ENCODE measurements at places on chromosomes 1 and 21. TPM values are rescaled to one million over a fixed set of nuclear protein-coding genes. Genes with fewer than 3 reads are reported as not detected.

DNA sequence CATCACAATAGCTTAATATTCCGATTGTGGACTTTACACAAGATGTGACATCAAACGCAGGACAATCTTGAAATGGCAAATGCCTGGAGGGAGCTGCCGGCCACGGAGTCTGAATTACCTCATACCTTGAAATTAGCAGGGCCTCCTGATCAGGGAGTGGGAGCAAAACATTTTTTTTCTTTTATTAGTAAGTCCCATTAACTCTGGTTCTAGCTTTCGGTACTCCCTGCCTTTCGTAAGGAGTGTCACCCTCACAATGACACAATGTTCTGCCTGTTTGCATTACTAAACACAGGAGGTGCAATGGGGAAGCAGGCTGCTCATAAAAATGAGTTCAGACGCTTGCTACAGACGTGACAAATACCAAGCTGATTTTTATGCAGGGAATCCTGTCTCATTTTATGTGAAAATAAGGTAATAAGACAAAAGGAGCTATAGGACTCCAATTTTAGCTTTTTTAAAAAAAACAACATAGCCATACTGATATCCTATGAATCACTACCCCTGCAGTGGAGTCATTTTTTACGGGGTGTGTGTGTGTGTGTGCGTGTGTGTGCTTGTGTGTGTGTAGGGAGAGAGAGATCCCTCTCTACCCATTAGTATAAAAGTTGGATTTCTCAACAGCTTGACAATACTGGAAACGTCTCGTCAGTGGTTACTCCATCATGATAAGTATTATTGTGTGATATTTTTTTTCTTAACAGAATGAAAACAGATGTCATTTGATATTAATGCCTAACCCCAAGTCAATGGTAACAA, 205.1 kb upstream of the RUNX1 start:
- DNase-seq: no peak

GRCh38 chr1:197984289-197984688, 67.1 kb downstream of the LHX9 start:
- DNase-seq: no peak

SPATA46 gene
- total RNA-seq: not detected

DNA sequence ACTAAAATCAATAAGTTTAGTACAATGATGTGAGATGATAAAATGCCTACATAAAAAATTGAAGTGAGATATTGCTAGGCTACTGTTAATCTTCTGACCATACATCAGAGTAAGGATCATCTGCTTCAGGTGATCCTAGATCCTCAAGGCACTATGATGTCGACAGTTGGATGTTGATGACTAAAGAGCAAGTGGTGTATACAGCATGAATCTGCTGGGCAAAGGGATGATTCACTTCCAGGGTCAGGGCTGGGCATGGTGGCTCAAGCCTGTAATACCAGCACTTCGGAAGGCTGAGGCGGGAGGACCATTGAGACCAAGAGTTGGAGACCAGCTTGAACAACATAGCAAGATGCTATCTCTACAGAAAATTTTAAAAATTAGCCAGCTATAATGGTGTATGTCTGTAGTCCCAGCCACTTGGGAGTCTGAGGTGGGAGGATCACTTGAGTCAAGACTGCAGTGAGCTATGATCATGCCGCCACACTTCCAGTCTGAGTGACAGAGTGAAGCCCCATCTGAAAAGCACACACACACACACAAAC, 24.6 kb downstream of the NUF2 start:
- no peak for DNase-seq

DNA sequence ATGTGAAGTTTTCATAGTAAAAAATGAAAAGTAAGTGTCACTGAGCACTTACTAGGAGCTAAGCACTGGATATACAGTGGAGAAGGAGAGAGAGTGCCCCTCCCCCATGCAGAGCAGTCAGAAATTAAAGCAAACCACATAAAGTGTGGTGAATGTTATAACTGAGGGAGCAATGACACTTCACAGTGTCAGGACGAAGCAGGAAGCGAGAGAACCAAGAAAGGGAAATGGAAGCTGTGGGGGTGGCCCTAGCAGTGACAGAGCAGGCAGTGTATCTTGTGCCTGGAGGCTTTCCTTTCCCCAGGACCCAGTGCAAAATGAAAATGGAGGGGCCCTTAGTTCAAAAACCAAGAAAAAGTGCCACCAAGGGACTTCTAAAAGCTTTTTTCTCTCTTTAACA, 21.5 kb upstream of the RCAN3 start:
- no peak for DNase-seq

DNA sequence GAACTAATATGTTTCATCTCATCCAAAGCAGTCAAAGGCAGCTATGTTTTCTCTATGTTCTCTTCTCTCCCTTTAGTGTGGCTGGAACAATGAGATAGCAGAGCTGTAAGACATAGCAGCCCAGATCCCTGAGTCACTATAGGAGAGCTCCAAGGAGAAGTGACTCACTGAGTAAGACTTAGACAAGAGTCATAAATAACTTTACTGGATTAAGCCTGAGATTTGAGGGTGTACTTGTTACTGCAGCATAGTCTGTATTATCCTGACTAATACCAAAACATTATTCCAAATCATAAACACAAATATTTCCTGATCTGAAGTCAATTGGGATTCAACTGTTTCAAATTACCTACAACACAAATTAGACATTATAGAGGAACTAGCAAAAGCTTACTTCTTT, 3.9 kb downstream of the KRTAP19-8 start:
- DNase-seq: no peak

DNA sequence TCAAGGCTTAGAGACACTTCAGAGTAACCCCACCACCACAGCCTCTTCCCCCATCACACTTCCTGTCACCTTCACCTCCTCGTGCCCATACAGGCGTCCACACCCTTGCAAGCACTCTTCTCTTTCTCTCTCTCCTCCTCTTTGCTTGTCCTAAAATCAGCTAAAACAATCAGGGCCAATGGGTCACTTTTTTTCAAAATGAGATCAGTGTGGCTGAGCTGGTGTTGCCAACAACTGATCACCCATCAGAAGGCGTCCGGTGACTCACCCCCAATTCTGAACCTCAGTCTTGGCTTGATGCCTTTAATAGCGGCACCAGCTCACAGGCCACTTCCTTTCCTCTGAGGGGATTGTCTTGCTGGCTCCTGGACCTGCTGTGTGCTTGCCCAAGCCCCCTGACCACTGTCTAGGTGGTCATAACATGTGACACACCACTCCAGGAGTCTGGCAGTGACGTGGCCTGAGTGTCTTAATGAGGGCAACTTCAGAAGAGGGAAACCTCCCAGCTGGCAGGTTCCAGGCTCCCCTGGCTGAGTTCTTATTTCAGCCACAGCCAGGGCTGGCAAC, 1.6 kb downstream of the DRAXIN start:
- peak; percentile 13 for DNase-seq

GRCh38 chr1:223631473-223631872, 34.0 kb downstream of the CAPN8 start:
- DNase-seq: no peak

- DNase-seq: no peak
Measured at GRCh38 chr1:221089273-221089672, 210.0 kb downstream of the HLX start.

GRCh38 chr1:9332513-9333143, 39.9 kb downstream of the SPSB1 start:
- no peak for DNase-seq

- no peak for DNase-seq
Measured at GRCh38 chr1:214416417-214416816, 135.0 kb downstream of the PTPN14 start.

- DNase-seq: no peak
Measured at GRCh38 chr1:193537266-193538002, 351.0 kb upstream of the B3GALT2 start.

DNA sequence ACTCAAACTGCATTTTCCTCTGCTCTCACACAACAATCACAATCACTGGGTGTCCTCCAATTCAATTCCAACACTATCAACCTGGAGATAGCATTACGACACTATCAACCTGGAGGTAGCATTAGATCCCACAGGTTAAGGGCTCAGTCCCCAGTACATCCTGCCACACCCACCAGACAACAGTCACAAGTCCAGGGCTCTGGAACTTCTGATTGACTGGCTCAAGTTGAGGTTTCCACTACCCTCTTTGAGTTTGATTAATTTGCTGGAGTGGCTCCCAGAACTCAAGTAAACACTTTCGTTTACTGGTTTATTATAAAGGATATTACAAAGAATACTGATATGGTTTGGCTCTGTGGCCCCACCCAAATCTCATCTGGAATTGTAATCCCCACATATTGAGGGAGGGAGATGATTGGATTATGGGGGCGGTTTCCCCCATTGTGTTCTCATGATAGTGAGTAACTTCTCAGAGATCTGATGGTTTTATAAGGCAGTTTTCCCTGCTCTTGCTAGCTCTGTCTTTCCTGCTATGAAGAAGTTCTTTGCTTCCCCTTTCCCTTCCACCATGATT, 49.6 kb upstream of the ARHGAP29 start:
- no peak for DNase-seq

GRCh38 chr1:211829343-211830054, 1.1 kb downstream of the LPGAT1 start:
- peak; percentile 31 for DNase-seq

SPRR2B gene
- not detected for total RNA-seq

GRCh38 chr1:172658871-172659453, at the start of gene FASLG:
FASLG (plus strand) TSS chr1:172659103; CDS start chr1:172659202, 99 bp downstream.
- DNase-seq: no peak

NBPF6 gene
- not detected for total RNA-seq

FCRL6 gene
- not detected for total RNA-seq

DNA sequence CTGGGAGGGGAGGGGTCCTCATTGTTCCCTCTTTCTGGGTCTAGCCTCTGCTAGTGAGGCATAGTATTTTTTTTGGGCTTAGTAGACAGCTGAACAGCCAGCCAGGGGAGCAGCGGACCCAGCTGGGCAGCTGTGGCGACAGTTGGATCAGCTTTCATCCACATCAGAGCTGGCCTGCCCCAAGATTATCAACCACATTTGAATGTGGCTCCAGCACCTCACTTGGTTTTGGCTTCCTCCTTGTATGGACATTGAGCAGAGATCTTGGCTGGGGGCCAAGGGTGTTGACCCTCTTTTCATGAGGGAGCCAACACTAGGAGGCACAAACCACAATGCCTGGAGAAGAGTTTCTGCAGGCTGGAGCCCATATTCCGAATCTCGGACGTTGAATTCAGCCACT, 25.0 kb downstream of the WNT4 start:
- no peak for DNase-seq

- DNase-seq: no peak
Measured at GRCh38 chr1:184260382-184260781, 126.4 kb upstream of the C1orf21 start.

DNA sequence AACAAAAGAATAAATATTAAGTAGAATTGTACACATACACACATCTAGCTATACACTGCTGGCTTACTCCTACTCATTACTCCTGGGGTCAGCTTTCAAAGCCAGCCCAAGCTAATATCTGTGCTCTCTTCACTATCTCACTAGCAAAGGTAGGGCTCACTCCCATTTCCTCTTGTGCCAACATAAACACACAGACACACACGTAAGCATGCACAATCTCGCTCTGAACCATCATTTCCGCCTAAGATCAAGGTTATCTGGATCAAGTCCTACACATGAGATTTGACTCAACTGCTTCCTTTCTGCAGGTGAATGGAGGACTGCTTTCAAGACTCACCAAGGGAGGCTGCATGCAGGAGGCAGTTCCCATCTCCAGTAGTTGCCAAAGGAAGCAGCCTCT, 28.8 kb upstream of the MTMR11 start:
- DNase-seq: no peak

TMEM125 gene
- 0.73 TPM for total RNA-seq

UMODL1 gene
- 0.09 TPM for total RNA-seq

DNA sequence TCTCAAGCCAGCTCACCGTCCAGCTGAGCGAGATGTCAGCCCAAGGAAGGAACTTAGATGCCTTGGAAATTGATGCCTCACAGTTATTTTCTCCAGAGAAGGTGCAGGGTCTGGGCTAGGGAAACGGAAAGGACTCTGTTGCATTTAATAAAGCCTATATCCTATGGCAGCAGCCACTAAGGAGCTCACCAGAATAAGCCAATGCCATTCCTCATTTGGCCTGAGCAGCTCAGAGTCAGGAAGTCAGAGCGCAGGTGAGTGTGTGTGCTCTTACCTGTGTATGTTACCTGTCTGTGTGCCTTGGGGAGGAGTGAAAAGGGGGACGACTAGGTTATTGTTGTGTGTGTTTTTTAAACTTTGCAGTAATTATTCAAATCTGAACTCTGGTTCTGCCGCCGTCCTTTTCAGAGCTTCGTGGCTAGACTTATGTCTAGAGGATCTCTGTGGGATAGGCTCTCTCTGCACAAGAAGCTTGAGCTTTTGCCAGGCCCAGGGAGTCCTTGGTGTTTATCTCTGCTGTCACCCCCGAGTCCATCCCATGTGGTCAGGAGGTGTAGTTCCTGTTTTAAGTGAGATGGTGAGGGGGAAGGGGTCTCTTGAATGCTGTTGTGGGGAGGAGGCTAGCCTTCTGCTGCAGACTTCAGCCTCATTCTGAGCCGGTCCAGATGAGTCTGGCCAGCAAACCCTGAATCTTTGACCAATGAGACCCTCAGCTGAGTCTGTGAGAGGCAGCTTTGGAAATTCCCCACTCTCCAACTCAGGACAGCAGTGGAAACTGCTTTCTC, 2.4 kb downstream of the TMCC2 start:
- DNase-seq: no peak

S100A7 gene
- total RNA-seq: not detected

DNA sequence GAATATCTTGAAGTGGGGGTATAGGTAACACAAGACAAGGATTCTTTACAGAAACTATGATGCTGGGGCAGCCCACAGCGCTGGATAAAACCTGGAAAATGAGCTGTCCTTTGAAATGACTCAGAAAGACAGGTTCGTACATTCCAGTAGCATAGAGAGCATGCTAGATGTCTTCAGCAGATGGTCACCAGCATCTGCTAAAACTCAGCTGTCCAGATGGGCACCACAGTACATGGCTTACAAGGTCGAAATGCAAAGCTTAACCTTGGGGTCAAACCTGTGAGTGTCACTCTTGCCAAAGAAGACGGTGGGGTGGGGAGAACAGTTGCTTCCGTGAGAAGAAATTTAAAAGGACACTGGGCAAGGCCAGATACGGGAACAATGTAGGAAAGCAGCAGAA, 41.3 kb upstream of the TRIM45 start:
- no peak for DNase-seq

DNA sequence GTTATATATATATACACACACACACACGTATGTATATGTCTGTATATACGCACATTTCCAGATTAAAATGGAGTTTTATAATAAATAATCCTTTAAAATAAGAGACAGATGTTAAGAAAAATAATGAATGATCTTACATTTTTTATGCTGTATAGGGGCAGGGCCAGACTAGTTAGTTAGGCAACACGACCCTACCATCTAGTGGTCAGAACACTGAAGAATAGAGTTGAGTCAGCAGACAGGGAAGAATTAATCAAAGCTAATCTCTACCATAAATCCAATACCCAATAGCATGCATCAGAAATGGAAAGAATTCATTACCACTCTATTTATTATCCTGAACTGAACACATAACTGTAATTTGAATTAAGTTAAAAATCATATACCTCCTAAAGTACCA, 156.7 kb downstream of the BRINP3 start:
- peak; percentile 34 for DNase-seq

GRCh38 chr1:66258404-66259105, 275.4 kb upstream of the SGIP1 start:
- DNase-seq: peak; percentile 61

- peak; percentile 42 for DNase-seq
Measured at GRCh38 chr1:35577071-35577998, 4.2 kb downstream of the TFAP2E start.

MAD2L2 gene
- 108 TPM for total RNA-seq
